ENCODE measurements at places on chromosomes 11 and 22.

DNA sequence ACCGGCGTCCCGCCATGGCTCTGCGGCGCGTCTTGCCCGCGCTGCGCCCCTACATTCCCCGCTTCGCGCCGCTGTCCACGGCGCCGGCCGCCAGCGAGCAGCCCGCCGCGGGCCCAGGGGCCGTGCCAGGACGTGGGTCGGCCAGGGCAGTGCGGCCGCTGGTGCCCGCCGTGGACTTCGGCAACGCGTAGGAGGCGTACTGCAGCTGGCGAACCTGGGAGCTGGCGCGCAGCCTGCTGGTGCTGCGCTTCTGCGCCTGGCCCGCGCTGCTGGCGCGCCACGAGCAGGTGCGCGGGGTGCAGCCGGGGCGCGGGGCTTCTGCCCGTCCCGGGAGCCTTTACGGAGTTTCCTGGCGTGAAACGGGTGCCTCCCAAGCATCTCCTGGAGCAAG lies 20.1 kb downstream of the DGCR6L start:
- DNase-seq: no peak

DNA sequence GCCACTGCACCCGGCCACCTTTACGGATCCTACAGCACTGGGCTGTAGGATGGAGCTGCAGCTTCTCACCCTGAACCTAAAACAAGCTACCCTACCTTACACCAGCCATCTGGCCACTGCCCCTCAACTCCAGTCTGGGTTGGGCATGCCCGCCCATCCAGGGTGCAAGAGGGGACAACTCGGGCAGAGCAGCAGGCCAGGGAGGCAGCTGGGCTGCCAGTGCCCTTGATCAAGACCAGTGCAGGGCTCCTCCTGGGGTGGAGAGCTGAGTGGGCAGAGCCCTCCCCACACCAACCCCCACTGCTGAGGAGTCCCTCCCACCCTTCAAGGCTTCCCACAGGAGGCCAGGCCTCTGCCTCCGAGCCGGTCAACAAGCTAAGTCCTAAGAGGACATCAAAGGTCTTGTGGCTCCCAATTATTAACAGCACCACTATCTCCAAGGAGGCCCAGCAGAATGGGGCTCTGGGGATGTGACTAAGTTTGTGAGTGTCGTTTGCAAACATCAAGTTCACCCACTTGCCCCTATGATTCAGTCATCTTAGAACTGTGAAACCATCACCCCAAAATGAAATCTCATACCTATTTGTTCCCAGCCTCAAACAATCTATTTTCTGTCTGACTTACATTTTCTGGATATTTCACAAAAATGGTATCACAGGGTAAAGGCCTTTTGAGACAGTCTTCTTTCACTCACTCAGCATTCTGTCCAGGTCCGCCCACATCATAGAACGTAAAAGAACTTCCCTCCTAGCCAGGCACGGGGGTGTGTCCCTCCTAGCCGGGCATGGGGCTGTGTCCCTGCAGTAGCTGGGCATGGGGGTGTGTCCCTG lies 11.0 kb downstream of the GATD1 start:
- no peak for DNase-seq

GRCh38 chr22:37740455-37741311 lies 43.8 kb downstream of the TRIOBP start:
- DNase-seq: no peak

GRCh38 chr11:17343907-17344306 lies 7.7 kb upstream of the NCR3LG1 start:
- DNase-seq: peak; percentile 72

DNA sequence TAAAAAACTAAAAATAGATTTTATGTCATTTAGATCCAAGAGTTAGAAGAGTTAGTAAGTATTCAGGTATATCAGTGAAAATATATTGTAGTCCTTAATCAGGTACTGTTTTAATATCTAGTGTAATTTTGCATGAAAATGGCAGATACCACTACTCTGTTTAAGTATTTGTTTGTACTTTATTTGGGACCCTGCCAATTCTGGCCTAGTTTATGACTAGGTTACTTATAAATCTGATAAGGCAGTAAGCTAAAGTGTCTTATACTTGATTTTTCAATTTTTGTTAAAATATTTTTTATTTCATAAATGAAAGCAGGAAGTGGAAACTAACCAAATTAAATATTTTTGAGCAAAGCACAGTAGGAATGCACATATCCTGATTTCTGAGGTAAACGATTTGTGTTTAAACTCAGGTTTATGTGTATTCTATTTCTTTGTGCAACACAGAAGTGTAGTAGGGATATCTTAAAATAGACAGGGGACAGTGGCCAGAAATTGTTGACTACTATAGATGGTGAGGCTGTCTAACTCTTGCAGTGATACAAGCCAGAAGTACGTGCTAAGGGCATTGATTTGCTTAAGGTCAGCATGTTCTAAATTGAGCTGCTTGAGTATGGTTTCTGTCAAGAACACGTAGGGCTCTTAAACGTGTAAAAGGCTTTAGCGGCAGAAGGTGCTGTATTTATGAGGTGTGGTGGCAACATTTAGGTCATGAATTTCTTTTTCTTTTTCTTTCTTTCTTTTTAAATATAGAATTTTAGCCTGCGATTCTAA lies 34.0 kb downstream of the HIPK3 start:
- DNase-seq: no peak

GRCh38 chr11:118789501-118790356 lies 1.2 kb downstream of the DDX6 start:
- peak; percentile 25 for DNase-seq

- no peak for DNase-seq
These were observed 7.5 kb downstream of the HMBS start for GRCh38 chr11:119091966-119092879.

DNA sequence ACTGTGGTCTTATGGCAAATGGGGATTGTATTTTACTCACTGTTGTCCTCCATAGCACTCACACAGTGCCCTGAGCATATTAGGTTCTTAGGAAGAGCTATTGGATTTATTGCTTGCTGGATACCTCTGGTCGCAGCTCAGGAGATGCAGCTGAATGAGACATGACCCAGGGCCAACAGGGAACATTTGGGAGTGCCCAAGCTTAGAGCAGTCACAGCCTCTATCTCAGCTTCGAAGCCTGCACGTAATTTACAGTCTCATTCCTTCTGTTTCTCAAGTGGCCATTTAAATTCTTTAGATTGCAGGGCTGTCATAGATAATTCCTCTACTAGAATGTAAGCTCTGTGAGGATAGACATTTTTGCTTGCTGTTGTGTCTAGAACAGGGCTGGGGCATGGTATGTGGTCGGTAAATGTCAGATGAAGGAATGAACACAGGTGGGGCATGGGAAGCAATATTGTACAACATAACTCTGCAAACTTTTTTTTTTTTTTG lies 192.8 kb downstream of the GRIK4 start:
- no peak for DNase-seq

GRCh38 chr11:783581-784015 lies 6.3 kb downstream of the CEND1 start:
- peak; percentile 90 for DNase-seq

DNA sequence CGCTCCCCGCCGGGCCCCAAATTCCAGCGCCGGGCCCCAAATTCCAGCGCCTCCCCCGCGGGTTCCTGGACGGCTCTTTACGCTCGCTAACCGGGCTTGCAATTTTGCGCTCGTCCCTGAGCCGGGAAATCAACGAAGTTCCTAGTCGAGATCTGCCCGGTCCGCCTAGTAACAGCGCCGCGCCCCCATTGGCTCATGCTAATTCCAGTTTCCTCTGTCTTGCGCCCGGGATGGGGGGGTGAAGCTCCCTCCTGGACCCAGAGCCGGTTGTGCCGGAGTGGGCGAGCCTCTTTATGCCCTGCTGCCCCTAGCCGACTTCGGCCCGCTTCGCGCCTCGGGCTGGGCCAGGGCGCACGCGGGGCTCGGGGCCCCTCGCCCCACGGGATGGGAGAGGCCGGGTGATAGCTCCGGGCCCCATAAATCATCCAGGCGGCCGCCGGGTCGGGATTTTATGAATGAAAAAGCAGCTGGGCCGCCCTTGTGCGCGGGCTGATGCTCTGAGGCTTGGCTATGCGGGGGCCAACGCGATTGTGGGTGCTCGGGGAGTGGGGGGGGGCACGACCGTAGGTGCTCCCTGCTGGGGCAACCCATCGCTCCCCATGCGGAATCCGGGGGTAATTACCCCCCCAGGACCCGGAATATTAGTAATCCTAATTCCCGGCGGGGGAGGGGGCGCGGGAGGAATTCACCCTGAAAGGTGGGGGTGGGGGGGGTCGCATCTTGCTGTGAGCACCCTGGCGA lies 1.8 kb upstream of the CCND1 start:
- peak; percentile 97 for DNase-seq

Data from AG10803 (cell line).